Ammon's horn (tissue), 1 donor: ENCODE measurements at places on chromosomes 2 and 18.

- no peak for DNase-seq
These were observed 147.2 kb upstream of the SPATS2L start for GRCh38 chr2:200159357-200159707.

DNA sequence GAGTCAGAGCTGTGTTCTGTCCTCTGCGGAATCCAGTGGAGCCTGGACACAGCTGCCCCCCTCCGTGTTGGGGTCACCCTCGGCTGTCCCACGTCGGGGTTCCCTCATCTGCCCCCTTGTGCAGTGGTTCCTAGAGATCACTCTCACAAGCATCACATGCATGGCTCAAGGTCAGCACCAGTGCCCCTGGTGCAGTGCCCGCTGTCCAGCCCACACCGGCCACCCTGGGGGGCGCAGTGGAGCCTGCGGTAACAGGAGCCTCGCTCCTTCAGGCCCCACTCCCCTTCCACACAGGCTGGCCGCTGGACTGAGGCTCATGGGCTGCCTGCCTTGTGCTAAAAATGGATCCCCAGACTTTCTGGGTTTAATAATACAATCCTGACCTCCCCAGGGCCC is 8.8 kb downstream of the TEKT4 start:
- no peak for DNase-seq

- DNase-seq: no peak
These were observed 180.3 kb upstream of the TCF4 start for GRCh38 chr18:55768255-55768654.

DNA sequence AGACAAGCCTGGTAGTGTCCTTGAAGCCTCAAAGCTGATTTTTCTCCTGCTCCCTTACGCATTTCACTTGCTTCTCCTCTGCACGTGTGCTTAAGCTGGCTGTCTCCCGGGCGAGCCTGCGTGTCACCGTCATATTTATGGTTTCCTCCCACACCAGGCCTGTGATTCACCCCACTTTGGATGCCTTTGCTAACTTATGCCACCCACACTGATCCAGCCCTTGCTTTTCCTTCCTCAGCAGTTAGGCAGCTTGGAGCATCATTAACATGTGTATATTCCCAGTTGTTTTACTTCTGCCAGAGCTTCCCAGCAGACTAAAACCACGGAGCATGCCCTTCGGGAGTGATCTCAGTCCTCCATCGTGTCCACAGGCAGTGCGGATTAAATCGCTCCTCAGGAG is 2.2 kb downstream of the ST3GAL5 start:
- DNase-seq: peak; percentile 82

GRCh38 chr2:148167855-148168254 is 147.0 kb downstream of the MBD5 start:
- no peak for DNase-seq

- peak; percentile 66 for DNase-seq
These were observed 17.7 kb downstream of the FIGN start for GRCh38 chr2:163717993-163718680.

GRCh38 chr2:115572746-115573145 is 1130.3 kb downstream of the DPP10 start:
- DNase-seq: peak; percentile 41

DNA sequence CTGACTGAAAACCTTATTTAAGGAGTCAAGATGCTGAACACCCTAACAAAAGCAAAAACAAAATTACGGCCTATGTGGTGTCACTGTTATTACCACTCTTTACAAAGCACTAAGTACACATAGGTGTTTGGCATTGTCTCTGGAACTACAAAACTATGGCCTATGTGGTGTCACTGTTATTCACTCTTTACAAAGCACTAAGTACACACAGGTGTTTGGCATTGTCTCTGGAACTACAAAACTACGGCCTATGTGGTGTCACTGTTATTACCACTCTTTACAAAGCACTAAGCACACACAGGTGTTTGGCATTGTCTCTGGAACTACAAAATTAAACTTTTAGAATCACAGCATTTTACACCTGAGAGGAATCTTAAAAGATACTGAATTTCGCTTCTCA is 47.4 kb downstream of the SLC35F5 start:
- no peak for DNase-seq

GRCh38 chr2:9287400-9288045 is 80.9 kb downstream of the ASAP2 start:
- DNase-seq: no peak

GRCh38 chr2:143759455-143759854 is 630.2 kb downstream of the ARHGAP15 start:
- no peak for DNase-seq
